Memory B cell (primary cell): ENCODE measurements at places on chromosomes 13 and 19.

- no peak for DNase-seq
Observed at GRCh38 chr19:11479898-11480714, 740 bp downstream of the ELAVL3 start.

- no peak for DNase-seq
Observed at GRCh38 chr13:32588736-32589135, 2.5 kb downstream of the PDS5B start.

DNA sequence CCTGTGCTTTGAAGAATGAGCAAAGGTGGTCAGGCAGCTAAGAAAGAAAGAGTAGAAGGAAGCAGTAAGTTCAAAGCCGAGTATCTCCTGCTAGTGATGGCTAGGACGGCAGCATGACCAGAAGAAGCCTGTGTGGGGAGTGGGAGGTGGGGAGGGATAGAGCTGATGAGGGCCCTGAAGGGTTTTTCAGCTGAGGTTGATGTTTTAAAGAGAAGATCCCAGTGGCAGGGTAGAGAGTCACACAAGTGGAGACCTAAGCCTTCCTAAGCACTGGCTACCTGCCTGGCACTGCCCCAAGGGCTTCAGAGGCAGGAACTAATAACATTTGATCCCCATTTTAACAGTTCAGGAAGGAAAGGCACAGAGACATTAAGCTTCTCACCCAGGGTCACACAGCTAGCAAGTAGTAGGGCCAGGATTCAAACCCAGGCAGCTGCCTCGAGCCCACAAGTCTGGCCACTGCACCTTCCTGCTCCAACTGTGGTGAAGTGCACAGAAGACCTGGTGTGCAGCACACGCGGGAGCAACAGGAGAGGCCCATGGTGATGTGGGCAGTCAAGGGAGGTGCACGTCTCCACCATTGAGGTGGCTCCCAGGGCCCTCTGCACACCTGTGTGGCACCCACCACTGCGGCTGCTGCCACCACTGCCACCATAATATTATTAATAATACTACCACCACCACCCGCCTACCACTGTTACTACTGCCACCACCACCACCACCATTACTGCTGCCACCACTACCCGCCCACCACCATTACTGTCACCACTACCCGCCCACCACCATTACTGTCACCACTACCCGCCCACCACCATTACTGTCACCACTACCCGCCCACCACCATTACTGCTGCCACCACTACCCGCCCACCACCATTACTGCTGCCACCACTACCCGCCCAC is 22.1 kb downstream of the CUL4A start:
- DNase-seq, result no peak

DNA sequence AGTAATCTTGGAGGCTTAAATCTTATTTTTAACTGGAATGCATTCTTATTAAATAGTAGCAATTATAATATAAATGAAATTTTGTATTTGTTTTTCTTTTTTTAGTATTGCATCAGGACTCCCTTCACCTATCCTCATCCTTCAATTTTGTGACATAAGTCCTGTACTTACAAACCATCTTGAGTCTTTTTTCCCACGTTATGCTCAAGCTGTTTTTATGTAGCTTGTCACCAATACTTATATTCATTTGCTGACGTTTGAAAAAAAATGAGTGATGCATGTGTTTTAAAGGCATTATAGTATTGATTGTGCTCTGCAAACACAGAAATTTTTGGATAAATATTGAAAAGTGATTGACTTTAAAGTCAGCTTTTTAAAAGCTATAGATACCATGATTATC is 888 bp downstream of the GPR18 start:
- no peak for DNase-seq

GRCh38 chr19:45156011-45156630 is 4.7 kb downstream of the NKPD1 start:
- DNase-seq, result no peak

- no peak for DNase-seq
Observed at GRCh38 chr13:34886987-34887386, 55.1 kb upstream of the NBEA start.

DNA sequence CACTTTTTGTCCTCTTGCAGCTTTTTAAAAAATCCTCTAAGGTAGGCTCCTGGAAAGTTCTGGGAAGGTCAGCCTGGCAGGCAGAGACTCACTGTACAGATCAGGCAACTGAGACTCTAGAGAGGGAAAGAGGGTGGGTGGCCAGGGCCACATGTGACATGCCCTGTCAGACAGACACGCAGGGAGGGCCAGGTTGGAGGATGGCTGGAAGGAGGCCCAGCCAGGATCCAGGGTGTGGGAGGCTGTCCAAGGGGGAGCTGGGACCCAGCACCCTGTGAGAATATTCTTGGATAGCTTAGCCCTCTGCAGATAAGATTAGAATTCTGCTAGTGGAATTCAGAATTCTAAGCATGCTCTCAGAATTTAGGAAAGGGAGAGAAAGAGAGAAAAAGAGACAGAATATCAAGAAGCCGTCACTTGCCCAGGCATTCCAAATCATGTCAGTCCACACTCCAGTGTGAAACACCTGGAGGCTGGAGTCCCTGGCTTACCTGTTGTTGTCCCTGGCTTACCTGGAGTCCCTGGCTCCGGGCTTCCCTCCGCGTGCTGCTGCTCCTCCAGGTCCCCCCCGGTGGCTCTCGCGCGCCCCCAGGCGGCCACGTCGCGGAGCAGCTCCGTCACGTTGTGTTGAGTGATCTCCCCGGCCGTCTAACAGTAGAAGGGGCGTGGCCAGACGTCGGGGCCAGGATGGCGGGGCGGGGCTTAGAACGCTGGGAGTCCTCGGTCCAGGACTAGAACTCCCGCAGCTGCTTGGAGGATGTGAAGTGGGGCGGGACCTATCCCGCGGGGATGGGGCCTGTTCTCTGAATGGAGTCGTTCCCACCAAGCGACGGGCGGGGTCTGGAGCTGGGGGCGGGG is 2.8 kb upstream of the TNNI3 start:
- peak; percentile 80 for DNase-seq

- DNase-seq, result peak; percentile 27
Observed at GRCh38 chr13:26557393-26558073, at the start of gene WASF3. Gene WASF3 (plus strand): TSS chr13:26557683. CDS start chr13:26642271, 84,588 bp downstream.

- DNase-seq, result no peak
Observed at GRCh38 chr19:38632476-38633213, 13.7 kb downstream of the EIF3K start.

DNA sequence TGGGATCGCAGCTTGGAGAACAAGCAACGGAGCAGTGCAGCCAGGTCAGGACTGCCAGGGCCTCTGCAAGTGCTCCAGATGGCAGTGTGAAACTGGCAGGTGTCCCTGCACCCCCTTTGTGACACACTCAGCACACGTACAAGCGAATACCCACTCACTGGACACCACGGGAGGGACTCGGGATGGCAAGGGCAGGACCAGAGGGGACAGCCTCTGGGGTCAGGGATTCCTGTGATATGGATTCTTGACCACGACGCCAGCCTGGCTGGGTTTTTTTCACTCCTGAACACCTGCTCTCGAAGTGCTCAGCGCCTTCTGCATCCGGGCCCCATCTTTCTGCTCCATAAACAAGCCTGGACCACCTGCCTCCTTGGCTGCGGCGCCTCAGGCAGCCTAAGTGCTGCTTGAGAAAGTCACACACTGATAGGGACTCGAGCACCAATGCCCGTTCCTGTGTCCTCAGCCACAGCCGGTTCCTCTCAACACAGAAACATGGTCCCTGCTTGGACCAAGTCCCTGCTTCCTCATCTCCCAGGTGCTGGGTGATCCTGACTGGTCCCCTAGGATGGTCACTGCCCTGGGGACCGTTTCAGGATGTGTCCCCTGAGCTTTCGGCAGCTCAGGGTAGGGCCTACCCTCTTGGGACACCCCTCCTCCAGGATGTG is 22.0 kb downstream of the ELAVL1 start:
- no peak for DNase-seq

DNA sequence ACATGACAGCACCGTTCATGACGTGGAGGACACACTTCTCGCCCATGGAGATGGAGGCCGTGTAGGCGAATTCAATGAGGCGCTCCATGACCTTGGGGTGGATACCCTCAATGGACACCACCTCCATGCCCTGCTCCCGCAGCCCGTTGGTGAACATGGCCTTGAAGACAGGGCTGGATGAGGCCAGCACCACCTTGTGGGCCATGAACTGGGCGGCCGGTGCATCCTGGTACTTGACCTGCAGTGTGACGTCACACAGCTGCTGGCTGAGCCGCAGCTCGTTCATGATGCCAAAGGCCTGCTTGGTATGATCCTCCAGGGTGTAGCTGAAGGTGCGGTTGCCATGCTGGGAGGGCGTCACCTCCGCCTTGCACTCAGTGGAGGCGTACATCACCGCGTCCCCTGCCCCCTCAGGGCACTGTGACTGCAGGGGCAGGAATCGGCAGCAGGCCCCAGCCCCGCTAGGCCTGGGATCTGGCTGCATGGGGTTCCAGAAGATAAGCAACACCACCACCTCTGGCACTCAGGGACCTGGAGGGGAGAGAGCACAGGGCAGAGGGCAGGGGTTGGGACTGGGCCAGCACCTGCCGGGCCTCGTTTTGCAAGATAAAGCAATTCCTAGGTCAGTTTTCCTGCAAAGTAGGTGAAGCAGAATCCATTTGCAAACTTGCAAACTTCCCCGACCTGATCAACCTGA is 3.5 kb downstream of the KEAP1 start:
- DNase-seq, result no peak

- no peak for DNase-seq
Observed at GRCh38 chr13:66224663-66225062, 1005.5 kb downstream of the PCDH9 start.

DNA sequence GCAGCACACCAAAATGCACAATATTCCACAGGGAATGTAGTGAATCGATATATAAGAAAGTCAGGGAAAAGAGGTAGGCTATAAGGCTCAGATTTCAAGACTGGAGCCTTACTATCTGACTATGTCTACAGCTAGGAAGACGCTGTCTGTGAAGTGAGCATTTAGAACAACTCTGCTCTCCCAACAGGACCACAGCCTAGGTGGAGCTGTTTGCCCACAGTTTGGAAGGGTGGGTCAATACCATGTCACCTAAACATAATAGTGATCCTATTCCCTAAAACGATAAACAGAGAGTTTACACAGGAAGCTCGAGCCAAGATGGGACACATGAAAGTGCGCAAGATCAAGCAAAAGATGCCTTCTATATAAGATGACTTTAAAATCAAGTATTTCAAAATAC is 2486.0 kb upstream of the PCDH20 start:
- DNase-seq, result no peak

DNA sequence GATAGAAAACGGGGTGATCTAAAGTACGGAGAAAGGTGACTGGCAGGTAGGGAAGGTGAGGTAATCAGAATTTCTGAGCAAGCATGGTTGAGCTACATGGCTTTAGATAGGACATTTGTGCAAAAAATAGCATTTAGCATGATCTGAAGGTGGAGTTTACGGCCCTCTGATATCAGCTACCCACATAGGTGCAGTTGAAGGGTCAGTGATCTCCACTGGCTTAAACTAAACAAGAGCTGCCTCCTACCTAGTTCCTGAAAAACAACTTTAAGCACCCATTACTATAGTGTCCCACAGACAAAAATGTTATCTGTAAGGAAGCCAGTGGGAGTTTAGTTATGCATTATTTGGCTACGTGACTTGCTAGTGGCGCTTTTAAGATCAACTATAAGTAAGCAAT is 1.2 kb upstream of the CASP14 start:
- no peak for DNase-seq

DNA sequence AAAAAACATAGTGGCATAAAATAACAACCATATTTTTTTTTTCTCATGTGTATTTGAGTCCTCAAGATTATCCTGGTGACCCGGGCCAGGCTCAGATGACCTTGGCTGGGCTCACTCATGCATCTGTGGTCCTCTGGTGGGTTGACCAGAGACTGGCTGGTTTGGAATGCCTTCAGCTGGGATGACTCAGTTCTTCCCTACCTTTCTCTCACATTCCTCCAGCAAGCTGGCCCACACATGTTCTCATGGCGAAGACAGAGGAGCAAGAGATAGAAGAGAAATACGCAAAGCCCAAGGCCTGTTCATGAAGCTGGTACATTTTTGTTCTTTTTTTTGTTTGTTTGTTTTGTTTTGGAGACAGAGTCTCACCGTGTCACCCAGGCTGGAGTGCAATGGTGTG is 14.3 kb upstream of the ZNF541 start:
- no peak for DNase-seq

DNA sequence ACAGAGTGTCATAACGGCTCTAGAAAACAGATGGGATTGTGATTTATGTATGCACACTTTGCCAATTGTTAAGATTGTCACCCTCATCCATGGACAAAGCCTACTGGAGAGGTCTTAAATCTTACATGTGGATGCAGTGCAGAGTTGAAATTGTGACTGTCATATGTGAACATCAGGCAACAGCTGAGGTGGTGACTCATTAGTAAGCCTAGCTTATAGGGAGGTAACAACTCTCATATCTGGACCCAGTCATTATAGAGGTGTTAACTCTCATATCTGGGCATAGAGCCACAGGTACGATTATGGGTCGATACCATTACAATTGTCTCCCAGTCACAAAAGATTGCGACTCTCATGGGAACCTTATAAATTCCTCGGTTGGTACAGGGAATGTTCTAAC is 29.8 kb upstream of the ZNF254 start:
- no peak for DNase-seq

- DNase-seq, result no peak
Observed at GRCh38 chr19:1261538-1261797, 7.7 kb upstream of the CIRBP start.

DNA sequence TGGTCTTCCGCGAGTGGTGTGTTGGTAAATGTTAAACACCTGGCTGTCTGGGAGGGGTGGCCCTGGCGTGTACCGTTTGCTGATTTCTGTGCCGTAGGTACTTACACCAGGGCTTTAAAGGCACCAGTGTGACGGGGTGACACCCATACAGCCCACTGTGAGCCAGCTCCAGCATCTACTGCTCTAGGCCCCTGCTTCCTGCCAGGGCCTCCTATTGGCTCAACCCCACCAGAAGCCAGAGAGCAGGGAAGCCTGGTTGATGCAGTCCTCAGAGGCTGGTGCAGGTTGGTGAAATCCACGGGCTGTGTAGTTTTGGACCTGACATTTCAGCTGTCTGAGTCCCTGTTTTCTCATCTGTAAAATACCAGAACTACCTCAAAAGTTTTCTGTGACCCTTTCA is 30.4 kb downstream of the ARHGEF7 start:
- DNase-seq, result no peak

DNA sequence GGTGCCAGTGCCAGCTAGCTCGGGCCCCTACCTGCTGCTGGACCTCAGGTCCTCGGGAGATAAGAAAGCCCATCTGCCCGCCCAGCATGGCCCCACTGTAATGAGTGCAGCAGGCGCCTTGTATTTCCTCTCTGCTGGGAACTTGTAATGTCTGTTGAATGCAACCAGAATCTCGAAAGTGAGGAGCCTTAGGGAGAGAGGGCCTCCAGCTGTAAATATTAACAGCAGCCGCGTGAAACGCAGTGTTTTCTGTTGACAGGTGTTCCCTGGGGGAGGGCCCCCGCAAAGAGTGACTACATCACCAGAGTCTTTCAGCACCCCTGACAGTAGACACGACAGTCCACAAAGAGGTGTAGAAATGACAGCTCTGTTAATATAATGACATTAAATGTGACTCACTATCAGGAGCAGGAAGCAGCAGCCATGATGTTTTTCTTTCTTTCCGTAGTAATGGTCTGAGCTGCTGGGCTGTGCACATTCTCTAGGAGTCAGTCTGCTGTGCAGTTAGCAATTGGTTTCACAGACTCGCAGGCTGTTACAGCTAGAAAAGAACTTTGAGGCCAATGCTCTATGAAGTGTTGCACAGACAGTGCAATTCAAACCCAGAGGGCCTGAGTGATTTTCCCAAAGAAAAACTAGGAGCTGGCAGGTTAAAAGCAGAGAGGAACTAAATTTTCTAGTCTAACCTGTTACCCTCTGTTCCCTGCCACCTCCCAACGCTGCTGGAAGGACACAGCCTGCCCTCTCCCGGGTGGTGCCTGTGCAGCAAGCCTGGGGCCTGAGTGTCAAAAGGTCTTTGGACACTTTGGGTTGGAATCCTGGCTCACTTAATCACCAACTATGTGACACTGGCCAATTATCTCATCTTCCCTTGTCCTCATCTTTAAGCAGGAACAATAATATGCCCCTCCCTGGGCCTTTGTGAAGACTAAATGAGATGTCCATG is 58.6 kb upstream of the WASF3 start:
- no peak for DNase-seq
